ENCODE measurements at places on chromosomes 2 and 18.

GRCh38 chr2:226411205-226411604, 388.4 kb downstream of the IRS1 start:
- DNase-seq = no peak

DNA sequence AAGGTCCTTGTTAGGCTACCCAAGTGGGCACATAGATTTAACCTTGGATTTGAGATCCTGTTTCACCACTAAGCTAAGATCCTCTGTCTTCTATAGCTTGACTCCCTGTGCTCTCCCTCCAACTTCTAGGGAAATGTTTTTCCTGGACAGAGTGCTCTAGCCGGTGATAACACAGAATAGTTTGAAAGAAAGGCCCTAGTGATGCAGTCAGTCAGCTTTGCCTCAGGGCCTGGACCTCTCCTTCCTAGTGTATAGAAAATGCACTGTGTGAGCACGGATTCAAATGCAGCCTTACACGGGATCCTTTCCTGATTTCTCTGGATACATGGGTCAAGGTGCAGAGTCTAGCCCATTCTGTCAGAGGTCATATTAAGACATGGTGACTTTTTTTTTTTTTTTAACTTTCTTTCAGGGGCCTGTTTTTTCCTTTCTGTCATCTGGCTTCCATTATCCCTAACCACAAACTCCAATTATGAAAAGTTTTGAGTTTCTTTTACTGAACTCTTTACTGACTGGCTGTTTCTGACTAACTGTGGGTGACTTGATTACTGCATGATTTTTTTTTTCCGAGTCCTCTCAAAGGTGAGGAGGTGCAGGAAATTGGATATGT, 122.6 kb downstream of the LRP1B start:
- DNase-seq = no peak

DNA sequence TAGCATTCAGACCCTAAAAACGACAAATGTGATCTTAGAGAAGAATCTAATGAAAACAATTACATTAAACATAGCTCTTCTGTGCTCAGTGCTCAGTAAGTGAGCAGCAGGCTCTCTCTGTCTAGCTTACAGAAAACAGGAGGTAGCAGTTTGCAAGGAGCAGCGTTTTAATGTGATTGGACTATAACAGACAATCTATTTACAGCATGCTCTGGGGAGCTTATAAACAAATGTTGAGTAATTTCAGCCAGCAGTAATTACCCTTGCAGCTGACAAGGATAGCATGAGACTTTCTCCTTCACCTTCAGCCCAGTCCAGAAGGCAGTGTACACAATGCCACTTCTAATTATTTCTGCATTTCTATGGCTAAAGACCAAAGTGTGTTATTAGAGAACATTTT, 270.4 kb downstream of the FIGN start:
- DNase-seq = peak; percentile 94

DNA sequence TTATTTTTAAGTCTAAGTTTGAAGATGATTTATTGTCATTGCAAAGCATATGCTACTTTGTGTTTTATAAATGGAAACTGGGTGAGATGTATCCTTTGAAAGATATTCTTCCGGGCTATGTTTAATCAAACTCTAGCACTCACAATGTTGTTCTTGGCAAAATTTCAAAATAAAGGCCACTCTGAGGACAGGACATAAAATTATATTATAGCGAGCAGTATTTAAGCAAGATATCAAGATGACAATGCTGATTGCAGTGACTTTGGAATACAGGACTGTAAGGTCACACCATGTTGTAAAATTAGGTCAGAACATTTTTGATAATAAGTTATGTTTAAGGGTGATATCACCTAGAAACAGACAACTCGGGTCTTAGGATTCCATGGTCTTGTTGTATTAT, 14.2 kb downstream of the RPRM start:
- DNase-seq = no peak

DNA sequence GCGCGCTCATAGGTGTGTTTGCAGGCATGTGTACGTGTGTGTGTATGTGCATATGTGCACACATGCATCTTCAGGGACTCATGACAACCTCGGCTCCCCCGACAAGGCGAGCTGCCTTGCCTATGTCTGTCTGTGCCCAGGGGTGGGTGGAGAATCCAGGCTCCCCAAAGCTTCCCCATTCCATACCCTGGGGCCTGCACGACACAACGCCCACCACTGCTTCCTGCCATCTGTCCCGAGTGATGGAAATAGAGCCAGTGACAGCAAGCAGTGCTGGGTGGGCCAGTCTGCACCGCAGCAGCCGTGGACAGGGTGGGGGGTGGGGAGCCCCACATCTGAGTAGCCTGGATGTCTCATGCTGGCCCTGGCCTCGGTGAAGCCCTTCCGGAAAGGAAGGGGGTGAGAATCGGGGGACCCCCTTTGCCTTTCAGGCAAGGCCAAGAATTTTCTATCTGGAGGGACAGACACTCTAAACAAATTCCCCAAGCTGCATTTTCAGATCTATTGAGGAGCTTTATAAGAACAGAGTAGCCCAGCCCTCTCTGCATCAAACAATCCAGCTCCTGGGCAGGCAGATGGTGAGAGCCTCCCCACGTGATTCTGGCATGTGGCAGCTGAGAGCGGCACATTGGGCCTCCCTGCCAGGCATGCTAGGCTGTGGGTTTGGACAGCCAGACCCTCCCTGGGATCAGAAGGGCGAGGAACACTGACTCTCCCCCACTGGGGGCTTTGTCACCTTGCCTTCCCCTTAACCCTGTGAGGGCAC, 4.9 kb downstream of the KCNIP3 start:
- peak; percentile 18 for DNase-seq

- no peak for DNase-seq
These were observed 53.9 kb downstream of the DYNC1I2 start for GRCh38 chr2:171741189-171741588.

Measured in NCI-H82 (cell line).